ENCODE measurements at places on chromosomes 3 and 15.

DNA sequence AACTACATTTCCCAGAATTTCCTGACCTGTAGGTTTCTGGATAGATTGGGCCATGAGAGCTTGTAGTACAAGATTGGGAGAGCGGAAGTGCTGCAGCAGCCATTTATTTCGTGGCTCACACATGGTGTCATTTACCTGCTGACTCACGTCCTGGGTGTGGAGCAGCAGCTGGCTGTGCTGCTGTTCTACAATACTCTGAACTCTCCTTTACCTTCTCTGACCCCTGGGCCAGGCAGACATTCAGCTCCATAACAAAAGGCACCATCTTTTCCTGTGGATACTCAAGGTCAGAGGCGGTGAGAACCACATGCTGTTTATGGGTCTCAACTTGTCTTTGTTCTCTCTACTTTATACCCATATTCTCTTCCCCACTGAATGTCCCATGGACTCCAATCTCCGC, 490.2 kb downstream of the IGSF11 start:
- DNase-seq = no peak

DNA sequence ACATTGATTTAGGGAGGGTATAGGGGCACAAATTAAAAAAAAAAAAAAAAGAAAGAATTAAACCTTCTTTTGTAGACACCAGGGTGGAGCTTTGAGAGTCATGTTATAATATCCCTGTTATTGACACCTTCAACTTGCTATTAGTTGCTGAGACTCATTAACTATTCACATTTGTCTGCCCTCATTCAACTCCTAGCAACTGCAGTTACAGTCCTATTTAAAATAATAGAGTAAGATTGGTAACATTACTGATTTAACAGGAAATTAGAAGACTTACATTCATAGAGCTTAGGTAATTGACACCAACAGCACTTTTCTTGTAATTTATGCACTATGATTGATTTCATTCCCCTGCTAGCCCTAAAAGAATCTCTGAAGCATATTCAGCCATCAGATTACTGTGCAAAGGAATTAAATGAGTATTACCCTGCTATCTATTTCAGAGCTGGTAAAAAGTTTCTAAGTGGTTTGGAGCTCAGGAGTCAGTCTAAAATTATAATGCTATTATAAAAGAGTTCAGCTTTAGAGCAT, 148.8 kb upstream of the TBL1XR1 start:
- no peak for DNase-seq

GRCh38 chr3:186021673-186022362, 84.0 kb upstream of the TRA2B start:
- DNase-seq = no peak

- DNase-seq = no peak
Measured at GRCh38 chr3:76353683-76354082, 568.3 kb upstream of the ZNF717 start.

DNA sequence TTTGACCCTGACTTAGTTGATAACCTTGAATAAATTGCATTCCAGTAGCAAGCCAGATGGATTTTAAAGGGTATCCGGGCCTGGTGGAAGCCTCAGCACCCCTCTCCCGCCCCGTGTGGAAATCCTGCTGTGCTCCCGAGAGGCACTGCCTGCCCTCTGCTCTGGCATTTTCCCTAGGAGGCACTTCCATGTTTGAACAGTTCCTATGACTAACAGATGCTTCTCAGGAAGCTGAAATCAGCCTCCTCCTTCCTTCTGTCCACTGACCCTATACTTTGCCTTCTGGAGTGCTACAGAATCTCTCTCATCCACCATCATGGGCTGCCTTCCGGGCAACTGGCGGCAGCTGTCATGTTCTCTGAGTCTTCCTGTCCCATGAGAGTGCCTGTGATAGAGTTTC, 90.8 kb downstream of the GABRG3 start:
- DNase-seq = no peak
